HT1080 (cell line): ENCODE measurements at places on chromosomes 11 and 22.

GRCh38 chr11:108009497-108010370 lies 1.0 kb downstream of the CUL5 start:
- no peak for DNase-seq

DNA sequence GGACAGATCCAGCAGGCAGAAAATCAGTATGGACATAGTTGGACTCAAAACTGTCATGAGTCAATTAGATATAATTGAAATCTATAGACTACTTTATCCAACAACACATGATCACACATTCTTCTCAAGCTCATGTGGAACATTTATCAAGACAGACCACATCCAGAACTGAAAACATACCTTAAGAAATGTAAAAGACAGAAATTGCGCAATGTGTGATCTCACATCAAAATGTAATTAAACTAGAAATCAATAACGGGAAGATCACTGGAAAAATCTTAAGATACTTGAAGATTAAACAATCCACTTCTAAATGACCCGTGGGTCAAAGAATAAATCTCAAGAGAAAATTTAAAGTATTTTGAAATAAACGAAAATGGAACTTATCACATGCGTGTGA lies 435.3 kb downstream of the OPCML start:
- DNase-seq, result no peak

DNA sequence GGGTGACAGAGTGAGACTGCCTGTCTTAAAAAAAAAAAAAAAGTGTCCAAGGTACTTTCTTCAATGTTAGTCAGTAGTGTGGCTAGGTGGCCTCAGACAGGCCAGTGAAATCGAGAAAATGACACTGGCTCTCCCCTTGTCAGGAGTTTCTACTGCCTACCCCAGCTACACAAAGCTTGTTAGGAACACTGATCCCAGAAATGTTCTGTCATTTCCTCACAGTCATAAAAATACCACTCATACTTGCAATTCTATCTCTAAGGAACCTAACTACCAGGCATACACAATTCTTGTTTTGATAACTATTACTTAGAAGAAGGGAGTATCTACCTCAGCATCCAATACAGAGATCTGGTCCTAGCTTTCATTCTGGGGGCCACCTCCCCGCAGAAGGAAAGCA lies 31.3 kb downstream of the ATP6V1E1 start:
- no peak for DNase-seq

GRCh38 chr22:35567351-35568141 lies 26.9 kb downstream of the RASD2 start:
- no peak for DNase-seq

DNA sequence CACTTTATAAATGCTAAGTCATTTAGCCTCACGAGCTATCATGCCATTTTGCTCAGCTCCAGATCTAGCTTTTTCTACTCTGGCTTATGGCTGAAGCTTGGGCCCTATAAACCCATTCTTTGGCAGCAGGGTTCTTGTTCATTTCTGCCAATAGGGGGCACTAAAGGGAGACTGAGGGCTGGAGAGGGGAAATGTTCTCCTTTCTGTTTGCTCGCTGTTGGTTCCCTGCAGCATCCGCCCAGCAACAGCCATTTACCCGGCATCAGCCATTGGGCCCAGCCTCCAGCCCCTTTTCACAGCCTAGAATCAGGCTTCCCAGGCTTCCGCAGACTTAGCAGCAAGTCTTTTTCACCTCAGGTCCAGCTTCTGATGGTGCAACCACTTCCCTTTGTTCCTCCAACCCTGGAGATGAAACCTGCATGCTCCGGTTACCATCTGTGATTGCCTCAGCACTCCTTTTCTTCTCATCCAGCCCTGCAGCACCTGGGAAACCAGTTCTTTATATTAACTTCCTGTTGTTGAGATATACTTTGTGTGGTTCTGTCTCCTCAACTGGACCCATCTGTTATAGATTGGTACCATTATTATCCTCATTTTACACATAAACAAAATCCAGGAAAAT lies 4.2 kb upstream of the ME3 start:
- peak; percentile 32 for DNase-seq
